ENCODE measurements at places on chromosomes 3 and 15. TPM values are rescaled to one million over a fixed set of nuclear protein-coding genes. Genes with fewer than 3 reads are reported as not detected.
A peak's percentile ranks its signal among the peaks of the same experiment; 100 is the strongest.

- no peak for DNase-seq
Observed at GRCh38 chr3:94162700-94163099, 99.8 kb downstream of the NSUN3 start.

GRCh38 chr15:101489237-101489598 lies 289 bp downstream of the PCSK6 start:
- DNase-seq, result peak; percentile 60

- no peak for DNase-seq
Observed at GRCh38 chr3:108134555-108134880, 43.7 kb upstream of the CD47 start.

DNA sequence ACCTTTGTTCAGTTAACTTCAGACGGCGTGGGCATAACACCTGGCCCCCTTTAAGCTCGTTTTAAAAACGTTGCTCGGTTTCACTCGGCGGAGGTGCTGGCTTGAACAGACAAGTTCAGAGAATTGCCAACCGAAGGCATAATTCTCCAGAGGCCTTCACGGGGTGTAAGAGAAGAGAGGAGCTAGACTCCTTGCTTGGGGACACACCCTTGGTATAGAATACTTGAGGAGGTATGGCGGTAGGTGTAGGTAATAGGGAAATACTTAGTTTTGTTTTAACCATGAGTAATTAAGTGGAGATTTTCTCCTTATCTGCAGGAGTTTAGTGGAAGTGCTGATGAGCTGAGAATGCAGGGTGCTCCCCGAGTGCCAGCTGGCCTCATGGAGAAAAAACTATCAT lies 921 bp downstream of the FBXL2 start:
- no peak for DNase-seq

- DNase-seq, result peak; percentile 47
Observed at GRCh38 chr3:48268936-48269561, 28.1 kb downstream of the ZNF589 start.

- DNase-seq, result peak; percentile 62
Observed at GRCh38 chr3:197505796-197506548, 49.8 kb downstream of the BDH1 start.

Gene GPR62
- total RNA-seq, result not detected

GRCh38 chr3:27114684-27115083 lies 254.5 kb downstream of the NEK10 start:
- no peak for DNase-seq

DNA sequence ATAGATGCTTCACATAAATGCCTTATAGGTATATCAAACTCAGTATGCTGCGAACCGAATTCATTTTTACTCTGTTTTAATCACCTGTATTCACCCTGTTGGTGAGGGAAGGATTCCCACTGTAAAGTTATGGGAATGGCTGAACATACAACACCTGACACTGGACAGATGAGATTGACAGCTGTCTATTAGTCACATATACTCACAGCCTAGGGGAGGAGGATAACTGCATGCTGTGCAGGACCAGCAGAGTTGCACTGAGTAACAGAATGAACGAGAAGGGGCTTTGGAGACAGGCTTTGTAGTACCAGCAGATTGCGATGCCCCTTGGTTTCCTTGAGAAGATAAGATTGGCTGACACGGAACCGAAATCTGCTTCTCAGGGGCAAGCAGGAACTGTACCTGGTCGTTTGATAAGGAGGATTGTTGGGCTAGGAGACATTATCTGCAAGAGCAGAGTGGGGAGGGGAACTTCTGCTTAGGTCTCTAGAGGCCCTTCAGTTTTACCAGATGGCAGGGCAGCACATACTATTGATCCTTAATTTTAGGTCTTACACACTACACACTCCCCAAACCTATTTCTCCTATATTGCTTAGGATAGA lies 43.5 kb upstream of the SLC22A13 start:
- DNase-seq, result no peak

DNA sequence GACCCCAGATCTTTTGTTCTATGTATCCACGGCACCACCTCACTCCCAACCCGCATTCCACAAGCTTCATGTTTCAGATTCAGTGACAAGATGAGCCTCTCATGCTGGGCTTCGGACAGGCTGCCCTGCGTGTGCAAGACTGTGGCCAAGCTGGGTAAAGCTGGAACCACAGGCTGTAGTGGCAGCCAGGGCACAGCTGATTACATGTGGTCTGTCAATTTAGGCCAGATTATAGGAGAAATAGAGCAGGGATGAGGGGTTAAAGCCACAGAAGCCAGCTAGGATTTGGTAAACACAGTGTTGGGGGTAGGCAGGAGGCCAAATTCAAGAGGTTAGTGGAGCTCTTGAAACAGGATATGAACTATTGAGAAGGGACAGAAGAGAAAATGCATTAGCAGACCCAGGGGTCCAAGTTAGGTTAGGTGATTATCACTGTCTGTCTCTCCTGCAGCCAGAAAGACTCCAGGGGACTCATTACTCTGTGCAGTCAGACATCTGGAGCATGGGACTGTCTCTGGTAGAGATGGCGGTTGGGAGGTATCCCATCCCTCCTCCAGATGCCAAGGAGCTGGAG lies 12.9 kb downstream of the SNAPC5 start:
- no peak for DNase-seq

Gene P4HTM
- total RNA-seq, result 100 TPM

GRCh38 chr3:71006810-71007785 lies 576.4 kb downstream of the FOXP1 start:
- DNase-seq, result no peak

DNA sequence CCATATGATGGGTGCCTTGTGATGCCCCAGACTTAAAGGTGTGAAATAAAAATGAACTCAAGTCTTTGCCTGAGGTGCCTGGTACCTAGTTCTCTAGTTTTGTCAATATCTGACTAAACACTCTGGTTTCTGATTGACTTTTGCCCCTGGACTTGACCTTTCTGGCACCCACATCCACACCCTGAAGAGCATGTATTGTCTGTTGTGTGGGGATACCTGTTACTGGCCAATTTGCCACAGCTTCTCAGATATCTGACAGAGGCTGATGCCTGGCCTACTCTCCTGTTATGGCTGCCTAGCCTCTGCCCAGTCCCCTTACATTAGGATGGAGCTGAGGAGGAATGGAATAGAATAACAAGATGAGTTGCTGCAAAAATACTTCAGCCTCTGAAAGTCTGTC lies 3.6 kb downstream of the ZBTB38 start:
- DNase-seq, result no peak

- peak; percentile 44 for DNase-seq
Observed at GRCh38 chr15:70415398-70415797, 317.7 kb upstream of the TLE3 start.

DNA sequence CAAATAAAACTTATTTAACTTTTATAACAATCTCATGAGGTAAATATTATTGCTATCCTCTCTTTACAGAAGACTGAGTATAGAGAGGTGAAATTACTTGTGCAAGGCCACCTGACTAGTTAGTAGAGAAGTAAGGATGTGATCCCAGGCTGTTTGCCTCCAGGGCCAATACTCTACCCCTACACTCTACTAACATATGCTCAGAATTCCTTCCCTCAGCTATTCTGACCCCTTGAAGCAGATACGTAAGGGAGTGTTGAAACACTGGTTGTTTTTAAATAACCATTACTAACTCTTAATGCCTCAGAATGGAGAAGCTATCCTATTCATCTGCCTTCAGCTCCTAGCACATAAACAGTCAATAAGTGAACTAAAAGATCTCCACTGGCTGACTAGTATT lies 24.1 kb downstream of the CSTA start:
- DNase-seq, result no peak

DNA sequence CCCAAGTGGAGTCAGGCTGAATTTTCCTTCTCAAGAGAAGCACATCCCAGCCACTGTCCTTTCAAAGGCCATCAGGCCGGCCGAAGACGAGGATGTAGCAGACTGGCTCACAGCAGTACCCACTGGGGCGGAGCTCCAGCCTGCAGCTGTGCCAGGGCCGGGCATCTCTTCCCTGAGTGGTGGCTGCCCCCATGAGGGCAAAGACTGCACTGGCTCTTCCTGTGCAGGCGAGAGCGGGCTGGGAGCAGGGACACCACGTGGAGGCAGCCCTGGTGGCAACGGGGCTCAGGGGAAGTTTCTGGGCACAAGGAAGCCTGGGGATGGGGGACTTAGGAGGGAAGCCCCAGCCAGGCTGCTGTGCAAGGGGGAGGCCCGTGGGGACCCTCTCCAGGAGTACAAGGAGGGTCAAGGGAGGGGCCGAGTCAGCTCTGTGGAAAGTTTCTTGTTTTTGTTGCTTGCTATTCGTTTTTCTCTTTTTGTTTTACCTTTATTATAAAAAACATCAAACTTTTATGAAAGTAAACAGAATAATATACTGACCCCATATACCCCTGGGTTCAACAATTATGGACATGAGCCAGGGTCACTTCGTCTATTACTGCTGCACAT lies 66.1 kb downstream of the RPN1 start:
- DNase-seq, result peak; percentile 61

DNA sequence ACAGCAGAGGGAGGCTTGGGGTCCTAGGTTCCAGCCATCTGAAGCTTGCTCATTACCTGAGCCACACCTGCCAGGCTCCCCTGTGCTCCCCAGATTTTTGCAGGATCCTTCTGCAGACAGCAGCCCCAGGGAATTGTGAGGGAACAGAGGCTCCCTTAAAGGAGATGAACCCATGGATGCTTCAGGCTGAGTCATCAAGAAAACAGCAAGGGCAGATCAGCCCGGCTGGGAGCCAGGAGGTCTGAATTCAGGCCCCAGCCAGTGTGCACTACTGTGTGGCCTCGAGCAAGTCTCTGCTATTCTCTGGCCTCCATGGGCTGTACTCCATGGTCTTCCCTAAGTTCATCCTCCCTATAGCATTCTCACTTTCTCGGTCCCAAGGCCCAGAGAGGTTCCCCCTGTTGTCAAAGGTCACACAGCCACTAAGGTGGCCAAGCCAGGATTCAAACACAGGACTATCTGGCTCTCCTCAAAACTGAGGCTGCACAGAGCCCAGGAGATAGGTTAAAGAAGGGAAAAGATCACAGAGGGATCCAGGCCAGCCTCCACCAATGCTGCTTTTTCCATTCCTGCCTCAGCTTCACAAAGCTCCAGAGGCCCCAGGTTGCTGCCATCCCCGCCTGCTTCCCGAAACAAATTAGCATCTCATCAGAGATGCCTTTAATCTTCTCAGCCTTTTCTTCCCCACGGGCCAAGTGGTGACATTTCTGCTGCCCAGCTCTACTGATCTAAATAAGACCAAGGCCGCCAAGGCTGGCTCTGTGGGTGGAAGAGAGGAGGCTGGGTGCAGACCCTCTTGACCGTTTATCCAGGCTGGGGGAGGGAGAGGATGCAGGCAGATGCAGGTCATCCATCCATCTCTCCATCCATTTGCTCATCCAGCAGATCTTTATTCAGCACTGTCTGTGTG lies 21.2 kb upstream of the GRIP2 start:
- no peak for DNase-seq

Gene CACNA1D
- total RNA-seq, result 98.9 TPM
